ENCODE measurements at places on chromosomes 2 and 18. TPM values are rescaled to one million over a fixed set of nuclear protein-coding genes. Genes with fewer than 3 reads are reported as not detected.

GRCh38 chr2:158205215-158205614, 103.5 kb downstream of the UPP2 start:
- ATAC-seq, result no peak

SERPINB4 gene
- not detected for total RNA-seq

- ATAC-seq, result no peak
Measured at GRCh38 chr2:238652771-238653157, 195.1 kb upstream of the TWIST2 start.

- ATAC-seq, result no peak
Measured at GRCh38 chr2:159933040-159933726, 129.2 kb downstream of the PLA2R1 start.

- no peak for ATAC-seq
Measured at GRCh38 chr18:24031318-24031717, 16.8 kb downstream of the TTC39C start.

GRCh38 chr18:50924372-50924771, 43.5 kb upstream of the ELAC1 start:
- no peak for ATAC-seq

- ATAC-seq, result no peak
Measured at GRCh38 chr2:45763255-45763654, 111.8 kb downstream of the PRKCE start.

- peak; percentile 7 for ATAC-seq
Measured at GRCh38 chr2:222518570-222519381, 94.4 kb downstream of the SGPP2 start.

BUB1 gene
- total RNA-seq, result 94.7 TPM

DNA sequence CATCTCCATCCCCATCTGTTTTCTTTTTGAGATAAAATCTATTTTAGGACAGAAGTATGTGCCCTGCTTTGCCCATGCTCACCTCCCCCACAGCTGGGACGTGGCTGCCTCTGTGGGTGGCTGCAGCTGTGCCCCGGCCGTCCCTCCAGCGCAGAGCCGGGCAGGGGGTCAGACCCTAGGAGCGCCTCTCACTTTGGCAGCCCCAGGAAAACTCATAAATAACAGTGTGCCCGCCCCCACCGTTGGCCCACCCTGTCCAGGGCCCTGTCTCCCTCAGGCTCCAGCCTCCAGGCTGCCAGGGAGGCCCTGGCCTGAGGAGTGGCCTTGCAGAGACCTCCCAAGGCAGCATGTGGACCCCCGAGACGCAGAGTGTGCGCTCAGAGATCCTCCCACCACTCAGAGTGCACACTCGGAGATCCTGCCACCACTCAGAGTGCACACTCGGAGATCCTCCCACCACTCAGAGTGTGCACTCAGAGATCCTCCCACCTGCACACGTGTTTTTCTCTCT, 178.1 kb downstream of the TWIST2 start:
- no peak for ATAC-seq

DNA sequence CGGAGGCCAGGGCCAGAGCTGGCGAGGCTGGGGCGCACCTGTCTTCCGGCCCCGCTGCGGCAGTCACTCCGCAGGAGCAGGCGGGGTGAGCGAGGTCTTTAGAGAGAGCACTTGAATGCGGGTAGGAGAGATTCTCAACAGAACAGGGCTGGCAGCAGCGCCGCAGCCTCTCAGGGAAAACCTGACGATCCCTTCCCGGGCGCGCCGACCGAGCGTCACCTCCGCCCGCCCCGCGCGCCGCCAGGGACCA, 526 bp downstream of the PRKRA start:
- peak; percentile 63 for ATAC-seq

GRCh38 chr2:65071499-65072180, 15.4 kb downstream of the CEP68 start:
- no peak for ATAC-seq

- no peak for ATAC-seq
Measured at GRCh38 chr2:109066501-109066900, 62.5 kb upstream of the SH3RF3 start.

DNA sequence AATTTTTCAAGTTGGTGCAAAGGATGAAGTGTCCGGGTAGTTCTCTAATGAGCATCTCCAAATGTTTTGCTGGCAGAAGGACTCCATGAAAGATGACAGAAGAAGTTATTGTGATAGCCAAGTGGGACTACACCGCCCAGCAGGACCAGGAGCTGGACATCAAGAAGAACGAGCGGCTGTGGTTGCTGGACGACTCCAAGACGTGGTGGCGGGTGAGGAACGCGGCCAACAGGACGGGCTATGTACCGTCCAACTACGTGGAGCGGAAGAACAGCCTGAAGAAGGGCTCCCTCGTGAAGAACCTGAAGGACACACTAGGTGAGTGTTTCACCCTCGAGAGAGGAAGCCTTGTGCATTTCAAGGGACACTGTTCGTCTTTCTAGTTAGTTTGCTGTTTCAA, 110.3 kb downstream of the NCK2 start:
- no peak for ATAC-seq

TLX2 gene
- 1.4 TPM for total RNA-seq

- ATAC-seq, result no peak
Measured at GRCh38 chr2:110120171-110121051, 4.8 kb upstream of the MALL start.

All from activated T-helper 17 cell treated with anti-CD3 and anti-CD28 coated beads, Interleukin-2, amount 50 U/mL, for 72 hours (primary cell).